ENCODE measurements at places on chromosomes 12 and 14. TPM values are rescaled to one million over a fixed set of nuclear protein-coding genes. Genes with fewer than 3 reads are reported as not detected.

The ENO2 gene
- total RNA-seq, result 29.7 TPM

- DNase-seq, result no peak
These were observed 20.2 kb downstream of the ATXN2 start for GRCh38 chr12:111578971-111579340.

The CHURC1 gene
- total RNA-seq, result 82.6 TPM

DNA sequence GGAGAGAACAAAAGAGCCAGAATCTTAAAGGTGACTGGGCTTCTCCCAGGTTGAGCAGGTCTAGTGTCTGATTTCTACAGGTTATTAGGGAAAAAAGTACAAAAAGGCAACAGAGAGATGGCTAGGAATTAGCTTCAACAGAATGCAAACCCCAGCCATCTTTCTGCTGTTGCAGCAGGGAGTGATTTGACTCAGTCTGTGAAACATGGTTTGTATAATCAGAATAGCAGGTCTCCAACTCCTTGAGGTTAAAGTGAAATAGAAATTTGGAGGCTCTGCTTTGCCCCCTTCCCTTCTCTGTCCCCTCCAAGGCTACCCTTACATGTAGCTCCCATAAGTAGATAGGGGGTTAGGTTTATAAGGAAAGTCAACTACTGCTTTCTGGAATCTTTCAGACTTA lies 105.8 kb downstream of the AKAP6 start:
- no peak for DNase-seq

DNA sequence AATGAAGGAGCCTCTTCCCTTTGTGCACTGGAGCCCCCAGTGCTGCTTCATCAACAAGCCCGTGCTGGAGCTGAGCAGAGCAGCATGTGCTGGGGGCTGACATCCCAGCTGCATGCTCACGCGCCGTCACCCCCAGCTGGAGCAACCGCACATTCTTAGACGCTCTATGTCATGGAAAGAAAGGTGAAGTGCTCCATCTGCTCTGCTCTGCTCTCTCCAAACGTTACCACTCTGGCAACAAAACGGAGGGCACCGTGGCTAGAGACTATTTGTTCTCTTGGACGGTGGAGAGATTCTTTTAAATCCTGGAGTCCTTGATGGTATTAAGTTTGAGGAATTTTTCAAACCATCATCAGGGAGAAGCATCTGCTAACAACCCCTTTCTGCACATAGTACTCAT lies 208.4 kb downstream of the C12orf75 start:
- no peak for DNase-seq

DNA sequence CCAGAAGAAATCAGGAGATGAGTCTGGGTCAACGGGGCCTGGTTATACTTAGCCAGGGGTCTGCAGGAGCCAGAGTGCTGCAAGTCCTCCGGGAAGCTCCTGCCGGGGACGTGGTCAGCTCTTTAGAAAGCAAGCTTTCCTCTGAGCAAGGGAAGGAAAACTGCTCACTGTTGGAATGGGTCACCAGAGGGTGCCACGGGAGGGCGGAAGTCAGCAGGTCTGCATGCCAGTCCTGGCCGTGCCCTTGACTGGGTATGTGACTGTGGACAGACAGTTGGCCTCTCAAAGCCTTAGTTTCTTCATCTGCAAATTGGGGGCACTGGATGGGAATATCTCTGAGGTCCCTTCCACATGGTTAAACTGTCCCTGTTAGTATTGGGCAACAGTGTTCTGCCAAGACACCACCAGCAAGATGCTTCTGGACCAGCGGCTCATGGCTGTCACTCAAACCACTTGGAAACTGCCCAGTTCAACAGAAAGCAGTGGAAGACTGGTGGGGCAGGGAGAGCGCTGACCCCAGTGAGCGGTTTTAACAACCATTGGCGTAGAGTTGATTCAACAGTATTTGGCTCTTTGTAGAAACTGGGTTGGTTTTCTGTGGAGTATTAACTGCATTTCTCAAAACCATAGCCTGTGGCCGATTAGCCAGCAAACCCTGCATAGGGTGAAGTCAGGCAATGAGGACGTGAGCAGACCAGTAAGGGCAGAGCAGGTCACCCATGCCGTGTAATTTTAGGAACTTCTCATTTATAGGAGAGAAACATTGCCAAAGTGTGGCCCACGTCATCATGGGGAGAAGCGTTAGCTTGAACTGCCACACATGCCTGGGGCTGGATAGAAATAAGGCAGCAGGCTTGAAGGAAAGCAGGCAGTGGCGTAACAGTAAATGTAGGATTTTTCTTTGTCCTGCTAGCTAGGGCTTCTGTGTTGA lies 163.9 kb upstream of the PRMT8 start:
- DNase-seq, result no peak

- DNase-seq, result no peak
These were observed 80.3 kb upstream of the TRAF3 start for GRCh38 chr14:102696856-102697495.

DNA sequence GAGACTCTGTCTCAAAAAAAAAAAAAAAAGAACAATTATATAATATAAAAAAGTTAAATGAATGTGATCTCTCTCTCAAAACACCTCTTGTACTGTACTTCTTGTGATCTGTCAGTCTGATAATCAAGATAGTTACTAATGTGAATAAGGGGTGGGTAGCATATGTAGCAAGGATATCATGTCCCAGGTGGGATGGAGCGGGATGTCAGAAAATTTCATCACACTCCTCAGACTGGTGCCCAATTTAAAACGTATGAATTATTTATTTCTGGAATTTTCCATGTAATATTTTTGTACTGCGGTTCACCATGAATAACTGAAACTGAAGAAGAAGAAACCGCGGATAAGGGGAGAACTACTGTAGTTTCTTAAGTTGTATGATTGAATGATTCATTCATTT lies 11.0 kb downstream of the CNOT2 start:
- DNase-seq, result no peak

- DNase-seq, result no peak
These were observed 109.9 kb downstream of the RIMBP2 start for GRCh38 chr12:130606231-130606630.

GRCh38 chr12:91100906-91101305 lies 10.4 kb downstream of the LUM start:
- no peak for DNase-seq

- no peak for DNase-seq
These were observed 275.6 kb upstream of the PPFIA2 start for GRCh38 chr12:82034769-82035168.

DNA sequence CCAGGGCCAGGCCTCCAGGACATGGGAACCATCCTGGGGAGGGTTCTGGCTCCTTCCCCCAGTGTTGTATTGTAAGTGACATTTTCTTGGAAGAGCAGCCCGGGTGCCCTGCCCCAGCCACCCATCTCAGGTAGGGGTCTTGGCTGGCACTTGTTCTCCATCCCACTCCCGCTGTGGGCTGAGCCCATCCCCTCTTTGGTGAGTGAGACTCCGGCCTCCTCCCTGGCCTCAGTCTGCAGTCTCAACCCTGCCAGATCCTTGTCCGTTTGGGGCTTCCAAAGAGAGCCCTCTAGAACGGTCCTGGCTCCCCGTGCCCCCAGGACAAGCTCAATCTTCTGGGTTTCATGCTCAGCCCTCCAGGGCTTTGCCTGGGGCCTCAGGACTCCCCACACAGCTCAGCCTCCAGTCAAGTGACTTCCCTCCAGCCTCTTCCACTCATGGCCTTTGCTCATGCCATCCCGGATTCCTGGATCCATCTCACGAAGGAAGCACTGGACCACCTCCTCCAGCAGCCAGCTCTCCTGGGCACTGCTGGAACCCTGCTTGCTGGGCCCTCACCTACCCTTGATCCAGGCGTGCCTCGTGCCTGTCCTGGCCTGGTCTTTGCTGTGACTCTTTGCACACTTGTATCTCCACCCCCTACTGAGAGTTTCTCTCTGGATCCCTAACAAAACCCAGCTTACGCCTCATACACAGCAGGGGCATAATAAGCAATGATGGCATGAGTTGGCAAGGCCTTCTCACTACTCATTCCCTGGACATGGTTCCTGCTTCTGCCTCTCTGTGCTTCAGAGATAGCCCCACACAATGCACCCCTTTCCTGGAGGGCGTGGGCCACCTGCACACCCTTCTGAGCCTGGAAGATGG lies 297.4 kb upstream of the RTL1 start:
- peak; percentile 69 for DNase-seq

The PDE3A gene
- total RNA-seq, result 132 TPM

- no peak for DNase-seq
These were observed 48.6 kb downstream of the ATXN7L3B start for GRCh38 chr12:74586251-74586650.

The CNTN1 gene
- 0.27 TPM for total RNA-seq

The ATL1 gene
- total RNA-seq, result 1.5 TPM

DNA sequence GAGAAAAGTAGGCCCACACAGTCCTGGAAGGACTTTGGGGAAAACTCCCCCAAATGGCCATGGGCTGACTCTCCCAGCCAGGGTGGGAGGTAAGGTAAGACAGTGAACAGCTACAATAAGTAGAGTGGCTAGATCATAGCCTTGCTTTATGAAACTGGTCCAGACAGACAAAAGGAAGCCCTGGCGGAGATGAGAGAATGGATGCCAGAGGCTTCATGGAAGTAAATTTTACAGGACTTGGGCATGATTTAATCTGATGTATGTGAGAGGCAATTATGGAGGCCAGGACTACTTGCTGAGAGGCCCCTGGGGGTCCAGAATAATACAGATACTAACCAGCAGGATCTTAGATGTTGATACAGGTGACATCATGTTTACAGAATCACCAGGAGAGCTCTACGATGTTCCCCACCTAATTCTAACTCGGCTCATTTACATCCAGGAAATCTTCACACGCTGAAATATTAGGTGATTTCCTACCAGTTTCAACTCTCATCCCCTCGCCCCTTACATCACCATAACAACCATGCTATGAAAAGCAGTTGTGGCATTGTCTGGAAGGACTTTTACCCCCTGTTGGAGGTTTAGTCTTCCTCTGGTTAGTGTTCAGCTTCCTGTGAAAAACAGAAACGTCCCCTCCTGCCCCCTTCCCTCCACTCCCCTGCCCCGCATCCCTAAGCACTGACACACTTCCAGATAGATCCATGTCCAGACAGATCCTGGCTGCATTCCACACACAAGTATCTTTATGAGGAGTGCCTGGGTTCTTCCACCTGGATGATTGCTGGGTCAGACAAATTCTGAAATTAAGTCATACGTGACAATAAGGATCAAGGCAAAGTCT lies 39.5 kb upstream of the NT5DC3 start:
- no peak for DNase-seq

DNA sequence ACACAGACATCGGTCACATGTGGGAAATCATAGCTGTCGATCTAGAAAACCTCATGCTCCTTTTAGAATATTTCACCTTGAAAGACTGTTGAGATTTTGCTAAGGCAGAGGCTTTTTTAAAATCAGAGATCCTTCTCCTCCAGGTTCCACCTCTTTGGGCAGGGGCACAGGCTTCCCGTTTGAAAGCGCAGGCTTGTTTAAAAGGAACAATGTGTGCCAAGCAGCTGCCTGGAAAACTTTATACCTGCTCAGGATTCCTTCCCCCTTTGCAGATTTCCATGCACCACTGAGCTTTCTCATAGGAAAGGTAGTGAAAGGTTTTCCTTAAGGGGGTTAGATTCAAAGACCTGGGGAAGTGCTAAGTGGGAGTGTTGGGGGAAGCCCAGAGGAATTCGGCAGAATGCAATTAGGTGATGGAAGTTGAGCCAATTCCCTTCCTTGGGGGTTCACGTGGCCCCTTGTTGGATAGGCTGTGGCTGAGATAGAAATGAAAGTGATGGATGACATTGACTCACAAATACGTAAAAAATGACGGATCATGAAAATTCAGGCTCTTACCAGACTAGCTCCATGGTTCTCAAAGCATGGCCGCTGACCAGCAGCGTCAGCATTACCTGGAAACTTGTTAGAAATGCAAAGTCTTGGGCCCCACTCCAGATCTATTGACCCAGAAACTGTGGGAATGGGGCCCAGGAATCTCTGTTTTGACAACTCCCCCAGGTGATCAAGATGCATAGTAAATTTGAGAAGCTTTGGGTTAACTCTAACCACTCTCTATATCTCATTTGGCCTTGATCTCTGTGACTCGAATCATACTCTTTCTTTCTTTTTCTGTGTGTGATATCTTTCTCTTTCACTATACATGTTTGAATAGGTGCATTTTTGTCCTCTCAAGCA lies 281.4 kb upstream of the FKBP4 start:
- no peak for DNase-seq

GRCh38 chr12:100185361-100185894 lies 15.2 kb upstream of the ACTR6 start:
- DNase-seq, result no peak
